ENCODE measurements at places on chromosomes 2 and 18.

DNA sequence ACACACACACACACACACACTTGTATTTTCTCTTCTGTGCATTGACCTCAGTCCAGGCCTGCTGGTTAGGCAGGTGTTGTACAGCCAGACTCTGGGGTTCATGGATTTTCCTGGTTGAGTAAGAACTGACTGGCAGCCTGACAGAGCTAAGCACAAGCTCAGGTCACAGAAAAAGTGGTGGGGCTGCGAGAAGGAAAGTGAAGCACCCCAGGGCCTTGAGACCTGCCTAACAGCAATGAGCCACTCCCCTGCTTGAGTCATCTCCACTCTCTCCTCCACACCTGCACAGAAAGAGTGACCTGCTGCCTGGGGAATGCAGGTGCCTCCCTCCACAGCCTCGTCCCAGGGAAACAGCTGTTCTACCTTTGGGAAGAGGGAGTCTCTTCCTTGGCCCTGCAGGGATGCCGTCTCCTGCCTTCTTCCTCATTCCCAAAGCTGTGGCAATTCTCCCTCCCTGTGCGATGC is 91.4 kb upstream of the LGALSL start:
- no peaks in the 10 kb centered on the region for H3K27me3 ChIP-seq
- no peaks in the 10 kb centered on the region for H3K4me1 ChIP-seq
- H3K4me3 ChIP-seq, result no peak overlapping the region
- no peak overlapping the region for H3K27ac ChIP-seq

- H3K4me1 ChIP-seq, result no peaks in the 10 kb centered on the region
- peak overlapping the region; percentile 95 for H3K27ac ChIP-seq
- no peaks in the 10 kb centered on the region for H3K27me3 ChIP-seq
- no peak for DNase-seq
Measured at GRCh38 chr2:163733956-163734355, 1.9 kb downstream of the FIGN start.

DNA sequence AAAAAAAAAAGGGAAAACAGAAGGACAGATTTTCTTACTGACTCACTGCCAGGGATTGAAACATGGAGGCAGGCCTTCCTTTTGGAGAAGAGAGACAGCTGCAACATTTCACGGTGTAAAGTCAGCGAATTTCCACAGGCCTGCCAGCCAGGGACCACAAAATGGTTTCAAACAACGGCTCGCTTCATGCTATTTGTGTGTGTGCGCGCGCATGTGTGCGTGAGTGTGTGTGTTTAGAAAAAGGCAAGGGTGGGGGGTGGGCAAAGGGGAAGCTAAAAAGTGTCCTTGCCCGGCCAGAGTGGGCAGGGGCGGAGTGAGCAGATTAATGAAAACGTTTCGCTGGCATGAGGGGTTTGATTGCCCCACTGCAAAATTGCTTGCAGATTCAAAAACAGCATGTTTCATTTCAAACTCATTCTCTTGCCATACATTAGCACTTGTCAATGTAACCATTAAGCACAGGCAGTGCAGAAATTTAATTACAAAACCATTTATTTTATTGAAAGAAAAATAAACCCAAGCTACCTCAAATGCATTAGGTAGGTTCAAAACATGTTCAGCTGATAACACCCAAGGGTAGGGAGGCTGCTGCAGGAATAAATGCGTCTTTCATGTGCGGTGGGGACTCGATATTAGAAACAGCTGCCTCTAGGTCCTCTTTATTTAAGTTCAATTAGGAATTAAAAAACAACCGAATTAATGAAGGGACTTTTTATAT is 182.1 kb upstream of the SIX2 start:
- H3K4me1 ChIP-seq, result no peaks in the 10 kb centered on the region
- no peak overlapping the region for H3K4me3 ChIP-seq
- H3K36me3 ChIP-seq, result no peaks in the 10 kb centered on the region
- no peaks in the 10 kb centered on the region for H3K27me3 ChIP-seq

DNA sequence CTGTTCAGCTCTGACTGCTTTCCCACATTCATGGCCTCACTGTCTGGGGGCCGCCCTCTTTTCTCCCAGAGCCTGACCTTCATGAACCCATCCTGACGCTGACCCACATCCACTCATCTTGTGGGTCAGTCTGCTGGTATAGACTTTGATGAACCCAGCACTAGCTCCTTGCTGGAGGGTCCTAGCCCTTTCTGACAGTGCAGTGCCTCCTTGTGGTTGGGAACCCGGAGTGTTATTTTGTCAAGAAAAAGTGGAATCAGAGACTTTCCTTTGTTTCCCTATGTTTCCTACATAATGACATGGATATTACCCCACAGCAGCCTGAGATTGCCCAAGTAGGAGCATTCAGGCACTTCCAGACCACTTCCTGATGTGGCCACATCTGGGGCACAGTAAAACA is 19.3 kb upstream of the OSR1 start:
- H3K36me3 ChIP-seq, result no peaks in the 10 kb centered on the region
- H3K27me3 ChIP-seq, result no peaks in the 10 kb centered on the region
- no peak for DNase-seq
- H3K4me3 ChIP-seq, result no peak overlapping the region
- H3K4me1 ChIP-seq, result no peaks in the 10 kb centered on the region

DNA sequence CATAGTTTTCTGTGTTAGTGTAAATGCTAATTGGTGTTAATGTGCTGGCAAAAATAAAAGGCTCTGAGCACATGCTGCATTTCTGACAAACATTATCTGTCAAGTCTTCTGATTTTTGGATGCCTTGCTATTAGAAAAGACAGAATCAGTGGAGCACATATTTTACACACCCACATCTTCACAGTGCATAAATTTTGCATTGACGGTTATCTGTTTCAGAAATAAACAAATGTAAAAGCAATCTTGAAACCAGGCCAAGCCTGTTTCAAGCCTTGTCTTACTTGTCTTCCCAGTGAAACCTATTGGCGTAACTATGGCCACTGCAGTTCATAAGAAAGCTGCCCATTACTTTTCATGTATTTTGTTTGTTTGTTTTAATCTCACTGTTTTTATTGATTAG is 333.7 kb upstream of the CDH19 start:
- no peaks in the 10 kb centered on the region for H3K4me1 ChIP-seq
- H3K27me3 ChIP-seq, result no peaks in the 10 kb centered on the region
- H3K36me3 ChIP-seq, result no peaks in the 10 kb centered on the region
- DNase-seq, result no peak
- H3K4me3 ChIP-seq, result no peak overlapping the region

DNA sequence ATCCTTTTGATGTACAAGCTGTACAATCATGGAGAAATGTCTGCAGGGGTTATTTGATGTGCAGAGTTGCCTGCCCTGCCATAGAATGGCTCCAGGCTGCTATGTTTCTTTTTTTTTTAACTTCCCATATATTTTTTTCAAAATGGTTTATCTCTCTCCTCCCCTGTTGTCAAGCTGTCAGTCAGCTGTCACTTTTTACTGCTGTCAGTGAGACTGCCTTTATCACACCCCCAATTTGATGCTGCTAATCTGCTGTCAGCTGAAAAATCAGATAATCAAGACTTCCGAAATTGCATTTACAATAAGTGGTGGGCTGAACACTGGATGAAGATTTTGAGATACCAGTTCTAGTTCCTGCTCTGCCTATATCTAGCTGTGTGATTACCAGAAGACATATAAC is 382.6 kb downstream of the ZEB2 start:
- H3K4me1 ChIP-seq, result peaks cover 6% of the 10 kb centered on the region
- H3K27ac ChIP-seq, result no peak overlapping the region
- DNase-seq, result no peak
- H3K4me3 ChIP-seq, result no peak overlapping the region

- no peaks in the 10 kb centered on the region for H3K4me1 ChIP-seq
- no peak for DNase-seq
- no peak overlapping the region for H3K27ac ChIP-seq
- H3K4me3 ChIP-seq, result no peak overlapping the region
Measured at GRCh38 chr2:213288913-213289700, 4.8 kb downstream of the SPAG16 start.

GRCh38 chr2:118309946-118310680 is 221.8 kb downstream of the INSIG2 start:
- H3K4me3 ChIP-seq, result peak overlapping the region; percentile 62
- H3K4me1 ChIP-seq, result no peaks in the 10 kb centered on the region
- peak; percentile 15 for DNase-seq
- peaks cover 16% of the 10 kb centered on the region for H3K27me3 ChIP-seq
- peak overlapping the region; percentile 16 for H3K27ac ChIP-seq

GRCh38 chr2:227942021-227942420 is 70.6 kb downstream of the DAW1 start:
- H3K4me1 ChIP-seq, result no peaks in the 10 kb centered on the region
- no peaks in the 10 kb centered on the region for H3K27me3 ChIP-seq
- no peak overlapping the region for H3K4me3 ChIP-seq
- H3K27ac ChIP-seq, result no peak overlapping the region
- no peak for DNase-seq
- H3K36me3 ChIP-seq, result no peaks in the 10 kb centered on the region

DNA sequence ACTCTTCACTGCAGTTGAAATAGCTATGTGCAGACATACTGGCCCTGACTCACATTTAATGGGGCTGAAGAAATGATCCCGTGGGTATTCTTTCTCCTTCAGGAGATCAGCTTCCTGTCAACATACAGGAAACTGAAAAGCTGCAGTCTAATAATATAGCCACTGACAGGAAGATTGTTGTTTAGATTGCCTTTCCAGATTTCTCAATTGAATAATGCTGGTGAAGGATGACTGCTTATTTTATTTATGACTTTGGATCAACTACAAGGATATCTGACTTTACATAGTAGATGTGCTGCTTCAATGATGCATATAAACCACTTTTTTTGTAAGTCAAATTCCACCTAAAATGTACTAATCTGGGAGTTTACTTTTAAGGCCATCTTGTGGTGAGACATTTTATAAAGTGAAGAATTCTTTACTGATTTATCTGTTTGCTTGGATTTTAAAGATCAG is 93.4 kb upstream of the MAP4K3 start:
- no peak for DNase-seq
- no peaks in the 10 kb centered on the region for H3K36me3 ChIP-seq

GRCh38 chr2:231088754-231089153 is 32.1 kb downstream of the PSMD1 start:
- peaks cover 86% of the 10 kb centered on the region for H3K36me3 ChIP-seq
- H3K27ac ChIP-seq, result no peak overlapping the region
- H3K27me3 ChIP-seq, result no peaks in the 10 kb centered on the region
- no peaks in the 10 kb centered on the region for H3K4me1 ChIP-seq

DNA sequence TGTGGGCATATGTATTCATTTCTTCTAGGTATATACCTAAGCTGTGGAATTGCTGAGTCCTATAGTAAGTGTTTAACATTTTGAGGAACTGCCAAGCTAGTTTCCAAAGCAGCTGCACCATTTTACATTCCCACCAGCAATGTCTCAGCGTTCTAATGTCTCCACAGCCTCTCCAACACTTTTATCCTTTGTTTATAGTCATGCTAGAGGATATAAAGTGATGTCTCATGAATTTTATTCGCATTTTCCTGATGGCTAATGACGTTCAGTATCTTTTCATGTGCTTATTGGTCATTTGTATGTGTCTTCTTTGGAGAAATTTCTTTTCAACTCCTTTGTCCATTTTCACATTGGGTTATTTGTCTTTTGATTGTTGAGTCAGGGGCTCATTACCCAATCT is 295.2 kb downstream of the NCKAP5 start:
- no peak overlapping the region for H3K4me3 ChIP-seq
- no peaks in the 10 kb centered on the region for H3K4me1 ChIP-seq
- no peak overlapping the region for H3K27ac ChIP-seq
- DNase-seq, result no peak

GRCh38 chr2:234880551-234881211 is 71.1 kb upstream of the SH3BP4 start:
- no peak overlapping the region for H3K4me3 ChIP-seq
- H3K27me3 ChIP-seq, result no peaks in the 10 kb centered on the region
- DNase-seq, result no peak
- no peaks in the 10 kb centered on the region for H3K36me3 ChIP-seq
- no peak overlapping the region for H3K27ac ChIP-seq

GRCh38 chr2:106551417-106552130 is 64.4 kb downstream of the CD8B2 start:
- no peak for DNase-seq
- no peaks in the 10 kb centered on the region for H3K27me3 ChIP-seq
- H3K4me1 ChIP-seq, result no peaks in the 10 kb centered on the region
- H3K4me3 ChIP-seq, result no peak overlapping the region

GRCh38 chr2:20281876-20282275 is 56.9 kb upstream of the SDC1 start:
- no peaks in the 10 kb centered on the region for H3K27me3 ChIP-seq
- H3K4me3 ChIP-seq, result no peak overlapping the region

DNA sequence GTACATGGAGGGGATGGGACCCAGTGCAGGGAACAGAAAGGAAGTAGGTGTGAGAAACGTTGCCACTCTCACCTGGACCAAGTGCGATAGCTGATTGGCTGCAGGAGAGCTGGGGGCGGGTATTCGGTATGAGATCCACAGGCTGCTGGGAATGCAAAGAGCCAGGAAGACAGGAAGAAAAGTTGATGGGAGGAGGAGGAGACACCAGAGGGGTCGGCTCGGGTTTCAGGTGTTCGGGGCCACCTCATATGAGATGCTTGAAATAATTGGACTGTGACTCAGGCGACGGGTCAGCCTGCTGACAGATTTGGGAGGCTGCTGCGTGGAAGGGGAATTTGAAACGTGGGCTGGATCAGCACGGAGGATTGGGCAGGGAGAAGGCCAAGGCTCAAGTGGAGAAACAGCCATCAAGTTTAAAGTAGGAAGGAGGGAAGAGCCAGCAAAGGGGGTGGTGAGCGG is 65.1 kb downstream of the MRPS9 start:
- no peaks in the 10 kb centered on the region for H3K27me3 ChIP-seq
- DNase-seq, result no peak
- H3K4me3 ChIP-seq, result no peak overlapping the region

DNA sequence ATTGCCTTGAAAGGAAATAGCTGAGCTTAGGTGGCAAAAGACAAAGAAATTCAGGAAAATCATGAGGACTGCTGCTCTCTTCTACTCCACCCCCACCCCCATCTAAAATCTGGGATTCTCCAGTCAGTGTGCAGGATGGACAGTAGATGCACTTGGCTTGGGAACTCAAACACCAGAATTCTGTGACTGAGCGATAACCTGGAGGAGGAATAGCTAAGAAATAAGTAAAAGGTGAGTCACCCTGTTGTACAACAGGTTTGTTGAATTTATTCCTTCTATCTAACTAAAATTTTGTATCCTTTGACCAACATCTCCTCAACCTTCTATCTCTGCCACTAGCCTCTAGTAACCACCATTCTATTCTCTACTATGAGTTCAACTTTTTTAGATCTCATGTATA is 1029.9 kb upstream of the ACVR2A start:
- no peaks in the 10 kb centered on the region for H3K4me1 ChIP-seq
- DNase-seq, result no peak
- H3K36me3 ChIP-seq, result no peaks in the 10 kb centered on the region
- no peaks in the 10 kb centered on the region for H3K27me3 ChIP-seq
- H3K4me3 ChIP-seq, result no peak overlapping the region

DNA sequence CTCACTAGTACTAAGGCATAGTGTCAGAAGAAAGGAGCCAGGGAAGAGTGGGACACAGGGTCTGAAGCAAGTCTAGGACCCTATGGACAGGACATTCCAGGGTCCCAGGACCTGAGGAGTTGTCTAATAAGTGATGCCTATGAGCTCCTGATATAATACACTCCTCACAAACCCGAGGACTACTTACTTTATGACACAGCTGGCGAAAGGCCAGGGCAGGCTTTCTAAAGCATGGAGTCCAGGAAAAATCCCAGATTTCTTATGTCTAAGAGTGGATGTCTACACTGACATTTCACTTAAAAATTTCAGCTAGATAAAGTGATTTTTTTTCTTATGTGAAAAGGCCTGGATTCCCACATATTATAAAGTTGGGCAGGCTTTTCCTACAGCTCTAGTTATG is 502.2 kb upstream of the SETBP1 start:
- no peak for DNase-seq
- H3K36me3 ChIP-seq, result no peaks in the 10 kb centered on the region
- H3K4me1 ChIP-seq, result no peaks in the 10 kb centered on the region
- no peak overlapping the region for H3K4me3 ChIP-seq
- no peaks in the 10 kb centered on the region for H3K27me3 ChIP-seq

- DNase-seq, result no peak
- no peak overlapping the region for H3K27ac ChIP-seq
- no peak overlapping the region for H3K4me3 ChIP-seq
- H3K27me3 ChIP-seq, result no peaks in the 10 kb centered on the region
- H3K36me3 ChIP-seq, result no peaks in the 10 kb centered on the region
Measured at GRCh38 chr2:85170938-85171475, 37.8 kb downstream of the TCF7L1 start.
